ENCODE measurements at places on chromosomes 7 and 10.

DNA sequence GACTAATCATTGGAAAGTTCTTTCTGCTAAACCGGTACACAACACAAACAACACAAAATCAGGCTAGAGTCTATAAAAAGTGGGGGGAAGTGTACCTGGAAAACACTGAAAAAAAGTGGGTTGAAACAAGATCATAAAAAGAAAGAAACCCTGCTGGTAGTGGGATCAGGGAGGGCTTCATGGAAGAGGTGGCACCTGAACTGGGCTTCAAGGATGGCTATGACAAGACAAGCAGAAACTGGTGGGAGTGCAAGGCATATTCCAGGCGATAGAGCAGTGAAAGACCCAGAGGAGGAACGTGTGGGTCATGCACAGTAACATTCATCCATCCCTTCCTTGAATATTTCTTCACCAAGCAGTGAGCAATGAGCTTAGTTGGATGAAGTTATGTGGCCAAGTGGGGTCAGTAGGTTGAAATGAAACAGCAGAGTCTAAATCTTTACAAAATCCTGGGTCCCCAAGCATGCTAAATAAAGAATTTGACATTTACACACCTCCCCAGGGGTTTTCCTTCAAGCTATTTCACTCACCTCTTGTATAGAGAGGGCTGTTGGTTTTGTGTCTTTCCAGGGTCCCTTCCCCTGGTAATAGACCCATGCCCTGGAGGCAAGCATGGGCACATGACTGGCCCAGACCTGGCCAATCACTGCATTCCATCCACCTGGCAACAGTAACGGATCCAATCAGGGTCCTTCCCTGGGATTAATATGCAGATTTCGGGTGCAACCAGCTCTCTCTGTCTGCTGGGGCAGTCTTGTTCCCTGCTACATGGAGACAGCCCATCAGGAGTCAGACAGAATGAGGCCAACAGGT is 38.2 kb downstream of the SPOCK2 start:
- DNase-seq, result no peak

DNA sequence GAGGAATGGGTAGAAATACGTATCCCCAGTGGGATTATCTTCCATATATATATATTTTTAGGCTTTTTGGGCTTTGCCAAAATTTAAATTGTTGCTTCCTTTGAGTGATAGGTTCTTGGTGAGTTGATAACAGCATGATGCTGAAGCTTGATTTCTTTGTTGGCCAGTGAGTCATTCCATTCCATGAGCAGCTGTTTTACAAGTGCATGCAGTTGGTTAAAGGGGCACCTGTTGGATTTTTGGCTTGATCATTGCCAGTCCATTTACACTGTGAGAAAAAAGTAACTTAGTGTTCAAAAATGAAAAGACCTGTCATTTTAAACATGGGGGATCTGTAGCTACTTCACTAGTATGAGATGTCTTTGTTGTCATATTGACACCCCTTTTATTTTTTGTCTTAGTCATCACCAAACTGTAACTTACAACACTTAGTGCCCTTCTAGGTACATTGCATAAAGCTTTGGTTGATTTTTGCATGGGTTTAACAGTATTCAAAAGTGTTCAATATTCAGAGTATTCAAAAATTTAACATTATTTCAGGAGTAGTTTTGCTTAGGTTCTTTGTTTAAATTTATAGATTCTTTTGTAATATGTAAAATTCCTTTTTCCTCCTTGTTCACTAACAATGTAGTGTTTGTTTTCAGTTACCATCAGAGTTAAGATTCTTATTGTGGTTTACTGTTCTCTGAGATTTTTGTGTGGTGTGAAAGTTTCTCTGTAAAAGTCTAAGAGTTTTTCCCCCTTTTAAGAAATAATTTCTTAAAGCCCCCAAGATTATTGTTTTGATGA is 8.8 kb downstream of the AKAP9 start:
- no peak for DNase-seq

DNA sequence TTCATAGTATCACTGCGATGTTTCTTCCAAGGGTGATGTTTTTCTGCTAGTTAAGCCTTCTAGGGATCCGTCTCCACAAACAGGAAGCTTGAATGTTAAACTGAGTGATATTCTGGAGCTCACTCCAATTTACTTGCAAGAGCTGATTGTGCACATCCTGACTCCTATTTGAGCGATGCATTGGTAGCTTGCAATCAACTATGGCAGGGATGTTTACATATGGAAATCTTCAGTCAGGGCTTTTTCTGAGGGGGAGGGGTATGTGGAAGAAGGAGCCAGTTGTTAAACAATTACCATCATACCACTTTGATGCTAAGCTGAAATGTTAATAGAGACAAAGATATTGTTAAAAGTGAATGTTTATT is 43.2 kb upstream of the NXPH1 start:
- no peak for DNase-seq

GRCh38 chr7:90229682-90230081 is 15.3 kb upstream of the CFAP69 start:
- DNase-seq, result no peak

DNA sequence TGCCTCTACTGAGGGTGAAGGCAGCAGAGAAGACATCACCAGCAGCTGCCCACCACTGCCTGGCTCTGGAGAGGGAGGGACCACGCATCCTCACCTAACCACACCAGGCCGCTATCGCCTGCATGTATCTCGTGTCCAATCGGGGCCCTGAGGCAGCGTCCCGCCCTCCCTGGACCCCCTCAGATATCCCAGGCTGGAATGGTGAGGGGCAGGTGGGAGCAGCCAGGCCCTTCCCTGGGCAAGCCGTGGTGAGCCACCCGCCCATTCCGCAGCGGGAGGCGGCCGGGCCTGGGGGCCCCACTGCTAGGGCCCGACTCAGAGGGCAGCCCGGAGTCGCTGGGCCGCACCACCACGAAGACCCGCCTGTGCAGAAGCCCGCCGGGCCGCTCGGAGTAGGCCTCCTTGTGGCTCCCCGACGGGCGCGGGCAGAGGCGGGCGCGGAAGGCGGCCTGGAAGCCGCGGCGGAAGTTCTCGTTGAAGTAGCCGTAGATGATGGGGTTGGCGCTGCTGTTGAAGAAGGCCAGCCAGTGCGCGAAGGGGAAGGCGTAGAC is 21.6 kb upstream of the PPA1 start:
- no peak for DNase-seq

- no peak for DNase-seq
Measured at GRCh38 chr7:146606628-146607027, 490.0 kb downstream of the CNTNAP2 start.

- DNase-seq, result no peak
Measured at GRCh38 chr10:49174261-49174925, 13.8 kb downstream of the TMEM273 start.

GRCh38 chr7:138542183-138542582 is 82.1 kb downstream of the TRIM24 start:
- no peak for DNase-seq

DNA sequence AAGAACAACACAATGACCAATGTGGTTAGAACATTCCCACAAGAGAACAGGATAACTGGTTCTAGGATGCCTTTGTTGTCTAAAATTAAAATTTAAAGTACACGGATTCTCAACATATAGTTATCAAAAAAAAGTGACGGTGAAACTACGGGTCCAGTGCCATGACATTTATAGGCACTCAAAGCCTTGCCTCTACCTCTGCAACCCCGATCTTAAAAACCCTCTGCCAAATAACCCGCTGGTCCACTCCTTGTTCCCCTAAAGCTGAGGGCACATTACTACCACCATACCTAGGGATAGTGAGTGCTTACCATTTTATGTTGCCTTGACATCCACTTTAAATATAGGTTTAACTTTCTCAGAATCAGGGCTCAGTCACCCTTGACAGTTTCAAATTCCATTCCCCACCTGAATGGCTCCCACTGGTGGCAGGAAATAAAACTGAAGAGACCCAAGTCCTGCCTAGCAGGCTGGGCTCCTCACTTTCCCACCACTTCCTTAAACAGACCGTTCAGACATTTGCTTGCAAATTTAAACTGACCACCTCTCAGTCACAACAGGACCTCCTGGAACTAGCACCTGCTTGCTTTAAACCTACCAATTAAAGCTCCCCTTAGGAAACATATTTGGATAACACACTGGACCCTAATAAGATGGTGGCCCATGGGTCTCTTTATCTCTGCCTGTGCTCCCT is 169.9 kb upstream of the ASAH2 start:
- peak; percentile 36 for DNase-seq

DNA sequence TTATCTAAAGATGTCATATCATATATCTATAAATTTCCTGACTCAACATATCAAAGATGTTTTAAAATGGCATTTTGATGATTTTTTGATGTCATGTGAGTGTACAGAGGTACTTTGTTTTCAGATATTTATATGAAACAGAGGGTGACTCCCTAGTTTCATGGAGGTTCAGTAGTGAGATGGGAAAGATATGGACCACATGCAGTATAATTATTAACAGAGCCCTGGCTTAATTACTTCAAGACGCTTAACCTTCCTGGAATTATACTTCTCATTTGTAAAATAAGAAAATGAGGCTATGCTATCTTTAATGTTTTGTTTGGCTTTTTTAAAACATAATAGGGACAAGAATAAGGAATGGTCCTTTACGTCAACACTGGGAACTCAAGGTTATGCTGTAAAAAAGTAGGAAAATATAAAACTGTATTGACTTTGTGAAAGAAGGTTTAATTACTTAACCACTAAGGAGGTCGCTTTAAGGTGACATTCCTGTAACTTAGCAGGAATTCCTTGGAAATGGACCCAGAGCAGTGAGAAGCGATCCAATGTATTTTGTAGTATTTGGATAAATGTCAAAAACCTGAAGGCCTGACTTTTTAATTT is 821.0 kb upstream of the IGFBP3 start:
- no peak for DNase-seq

- DNase-seq, result no peak
Measured at GRCh38 chr10:116026315-116026714, 246.7 kb downstream of the GFRA1 start.

Data from GM19239 (cell line).